ENCODE measurements at places on chromosomes 3 and 15.

GRCh38 chr3:59872128-59872527, 822.3 kb upstream of the CFAP20DC start:
- no peak for DNase-seq

DNA sequence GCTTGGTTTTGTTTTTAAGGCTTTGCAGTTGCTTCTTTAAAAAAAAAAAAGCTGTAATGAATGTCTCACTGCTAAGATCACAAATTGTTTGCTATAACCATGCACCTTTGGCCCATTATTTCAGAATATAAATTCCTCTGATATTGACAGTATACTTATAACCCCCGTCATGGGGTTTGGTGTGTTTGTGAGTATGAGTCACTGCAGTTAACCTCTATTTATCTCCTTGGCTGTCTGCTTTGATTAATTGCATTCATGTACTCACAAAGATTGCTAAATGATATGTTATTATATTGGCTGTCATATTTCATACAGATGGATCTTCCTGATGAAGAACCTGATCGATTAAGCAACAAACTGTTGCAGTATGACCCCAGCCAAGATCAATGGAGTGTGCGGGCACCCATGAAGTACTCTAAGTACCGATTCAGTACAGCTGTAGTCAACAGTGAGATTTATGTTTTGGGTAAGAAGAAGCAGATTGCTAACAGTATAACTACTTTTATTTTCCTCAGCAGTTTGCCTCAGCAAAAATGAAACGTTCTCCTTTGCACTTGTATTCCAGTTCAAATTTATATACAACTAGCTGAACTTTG, 14.9 kb downstream of the KBTBD12 start:
- DNase-seq, result no peak

DNA sequence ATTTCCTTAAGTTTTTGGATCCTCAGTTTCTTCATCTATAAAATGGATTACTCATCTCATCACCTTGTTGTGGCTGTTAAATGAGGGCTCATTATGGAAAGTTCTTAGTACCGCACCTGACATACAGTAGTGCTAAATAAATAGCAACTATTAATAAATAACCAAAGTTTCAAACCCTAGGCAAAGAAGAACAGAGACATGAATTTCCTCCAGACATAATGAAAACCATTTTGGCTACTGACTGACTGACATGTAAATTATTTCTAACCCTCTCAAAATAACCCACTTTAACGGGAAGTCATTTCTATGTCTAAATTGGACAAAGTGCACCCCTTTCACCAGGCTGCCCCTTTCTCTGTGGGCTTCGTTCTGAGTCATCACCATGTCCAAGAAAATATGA, 17.4 kb upstream of the KLHL6 start:
- DNase-seq, result no peak

- no peak for DNase-seq
These were observed 29.8 kb downstream of the PTH1R start for GRCh38 chr3:46907271-46907670.

DNA sequence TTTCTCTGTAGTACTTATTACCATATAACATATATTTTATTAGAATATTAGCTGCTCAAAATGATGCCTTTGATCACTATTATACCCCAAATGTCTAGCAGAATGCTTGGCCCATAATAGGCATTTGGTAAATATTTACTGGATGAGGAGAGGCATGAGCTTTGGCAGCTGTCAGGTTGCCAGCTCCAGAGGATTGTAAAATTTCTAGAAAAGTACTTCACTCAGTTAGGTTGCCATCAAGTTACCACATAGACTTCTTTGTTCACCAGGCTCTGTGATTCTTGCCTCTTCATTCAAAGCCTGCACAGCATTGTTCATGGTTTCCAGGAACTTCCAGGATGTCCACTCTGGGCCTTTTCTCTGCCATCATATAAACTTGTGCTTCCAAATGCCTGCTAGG, 582.8 kb downstream of the PDCD6IP start:
- DNase-seq, result no peak

DNA sequence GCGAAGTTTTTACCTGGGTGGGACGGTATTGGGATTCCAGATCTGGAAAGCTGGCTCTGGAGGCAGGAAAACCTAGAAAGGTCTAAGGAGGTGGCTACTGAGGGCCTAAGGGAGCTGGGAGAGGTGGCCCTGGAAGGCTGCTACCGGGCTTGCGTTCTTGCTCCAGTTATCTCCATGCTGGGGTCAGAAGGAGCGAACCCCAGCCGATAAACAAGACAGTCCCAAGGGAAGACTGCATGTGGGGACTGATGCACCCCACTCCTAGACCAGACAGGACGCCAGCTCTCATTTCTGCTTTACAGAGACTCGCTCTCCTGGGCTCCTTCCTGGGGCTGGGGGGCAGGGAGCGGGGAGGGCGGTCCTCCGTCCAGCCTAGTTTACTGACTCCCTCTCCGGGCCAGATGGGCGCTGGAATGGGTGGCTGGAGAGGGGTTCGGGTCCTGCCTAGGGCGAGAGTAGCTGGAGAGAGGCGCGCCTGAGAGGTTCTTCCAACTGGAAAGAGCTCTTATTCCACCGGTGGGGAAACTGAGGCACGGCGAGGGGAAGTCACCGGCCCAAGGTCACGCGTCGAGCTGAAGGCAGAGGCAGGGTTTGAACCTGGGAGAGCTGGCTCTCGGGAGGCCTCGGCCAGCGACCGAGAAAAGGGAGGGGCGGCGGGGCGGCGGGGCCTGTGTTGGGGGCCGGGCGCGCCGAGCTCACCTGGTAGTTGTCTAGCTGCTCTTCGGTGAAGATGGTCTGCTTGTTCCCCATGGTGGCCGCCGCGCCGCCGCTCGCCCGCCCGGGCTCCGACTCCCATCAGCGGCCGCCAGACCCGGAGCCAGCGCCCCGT, 565 bp downstream of the CIB2 start:
- DNase-seq, result no peak

GRCh38 chr3:158909870-158910269, 108.0 kb downstream of the MFSD1 start:
- no peak for DNase-seq

DNA sequence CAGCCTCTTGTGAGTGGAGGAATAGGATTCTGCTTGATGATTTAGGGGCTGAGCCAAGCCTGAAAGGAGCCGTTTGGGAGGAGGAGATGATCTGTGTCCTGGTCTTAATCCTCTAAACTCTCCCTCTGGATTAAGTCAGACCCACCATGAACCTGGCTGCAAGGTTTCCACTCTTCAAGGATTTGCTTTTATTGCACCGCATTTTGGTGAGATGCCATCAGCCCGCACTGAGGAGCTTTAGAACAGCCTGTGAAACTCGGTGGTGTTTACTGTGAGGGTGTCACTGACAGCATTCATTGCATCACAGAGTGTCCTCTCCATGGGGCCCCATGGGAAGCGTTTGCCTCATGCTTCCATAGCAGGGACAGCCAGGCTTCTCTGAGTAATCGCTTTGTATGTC, 59.2 kb downstream of the EPHB1 start:
- no peak for DNase-seq

DNA sequence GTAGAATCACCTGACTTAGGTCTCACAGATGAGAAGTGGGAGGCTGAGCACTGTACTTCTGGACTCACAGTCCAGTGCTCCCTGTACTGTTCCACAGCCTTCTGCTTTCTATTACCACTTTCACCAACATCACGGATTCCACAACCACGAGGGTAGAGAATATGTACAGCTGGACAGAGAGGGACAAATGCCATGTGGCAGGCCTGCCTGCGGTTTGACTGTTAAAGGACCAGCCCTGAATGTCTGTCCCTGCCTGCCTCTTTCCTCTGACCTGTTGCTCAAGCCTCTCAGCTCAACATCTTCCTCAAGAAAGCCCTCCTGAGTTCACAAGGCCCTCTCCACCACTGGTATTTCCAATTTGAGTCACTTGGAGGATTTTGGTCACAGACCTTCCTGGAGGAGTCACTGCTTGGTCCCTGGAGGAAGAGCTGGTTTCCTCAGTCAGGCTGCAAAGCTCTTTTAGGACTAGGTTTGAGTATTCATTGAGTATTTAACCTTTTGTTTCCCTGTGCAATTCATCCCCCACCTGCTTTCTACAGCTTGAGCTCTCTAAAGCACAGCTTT, 49.1 kb downstream of the RAB11A start:
- no peak for DNase-seq

- DNase-seq, result no peak
These were observed 312.9 kb downstream of the ZBBX start for GRCh38 chr3:167066977-167067786.

- DNase-seq, result no peak
These were observed at the start of gene RTP4 for GRCh38 chr3:187368251-187369088. Gene RTP4, plus strand, starts transcription at chr3:187368385. Its CDS starts 57 bp downstream, at chr3:187368442.

DNA sequence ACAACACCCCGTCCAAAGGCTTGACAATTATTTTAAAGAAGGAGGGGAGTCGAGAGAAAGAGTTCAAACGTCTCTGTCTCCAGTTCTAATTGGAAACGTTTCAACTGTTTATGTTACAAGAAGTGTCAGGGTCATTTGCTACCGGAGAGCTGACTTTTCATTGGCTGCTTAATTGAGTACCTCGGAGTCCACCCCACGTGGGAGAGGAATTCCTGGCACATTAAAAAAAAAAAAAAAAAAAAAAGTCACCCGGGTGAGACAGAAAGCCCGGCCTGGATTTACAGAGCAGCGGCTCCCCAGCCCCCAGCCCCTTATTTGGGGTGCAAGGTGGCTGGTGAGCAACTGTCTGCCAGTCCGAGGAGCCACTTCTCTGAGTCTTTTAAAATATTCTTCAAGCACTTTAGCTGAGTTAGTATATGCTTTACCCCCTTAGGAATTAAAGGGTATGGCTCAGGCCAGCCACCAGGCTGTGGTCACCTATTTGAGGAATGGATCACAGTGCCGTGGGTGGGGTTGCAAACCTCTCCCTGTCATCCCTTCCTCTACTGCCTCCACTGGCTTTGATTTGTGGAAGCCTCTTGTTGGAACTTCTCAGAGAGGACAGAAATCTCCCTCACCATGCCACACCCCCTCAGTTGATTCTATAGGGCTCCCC, 3.9 kb upstream of the TLE3 start:
- DNase-seq, result no peak

- DNase-seq, result no peak
These were observed 615 bp downstream of the DHX30 start for GRCh38 chr3:47803480-47804025.
